AG09319 (cell line): ENCODE measurements at places on chromosomes 4 and X.
A peak's percentile ranks its signal among the peaks of the same experiment; 100 is the strongest.

- DNase-seq, result no peak
Measured at GRCh38 chrX:77679144-77679543, 106.9 kb downstream of the ATRX start.

DNA sequence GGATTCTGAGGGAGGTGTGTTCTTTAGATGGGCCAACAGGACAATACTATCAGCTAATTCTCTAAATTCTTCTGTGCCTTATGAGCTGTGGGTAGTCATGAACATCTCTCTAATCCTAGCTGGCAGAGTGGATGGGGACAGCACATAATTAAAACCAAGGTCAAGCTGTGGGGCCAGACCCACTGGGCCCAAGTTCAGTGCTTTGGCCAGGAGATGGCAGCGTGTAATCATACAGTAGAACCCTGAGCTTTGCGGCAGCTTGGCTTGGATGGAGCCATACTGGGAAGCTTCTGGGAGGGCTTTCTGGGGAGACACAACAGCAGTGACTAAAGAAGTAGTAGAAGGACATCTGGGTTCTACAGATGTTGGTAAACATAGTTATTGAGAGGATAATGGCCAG is 140.3 kb upstream of the CXCL13 start:
- no peak for DNase-seq

- no peak for DNase-seq
Measured at GRCh38 chrX:44422631-44423030, 79.2 kb upstream of the EFHC2 start.

DNA sequence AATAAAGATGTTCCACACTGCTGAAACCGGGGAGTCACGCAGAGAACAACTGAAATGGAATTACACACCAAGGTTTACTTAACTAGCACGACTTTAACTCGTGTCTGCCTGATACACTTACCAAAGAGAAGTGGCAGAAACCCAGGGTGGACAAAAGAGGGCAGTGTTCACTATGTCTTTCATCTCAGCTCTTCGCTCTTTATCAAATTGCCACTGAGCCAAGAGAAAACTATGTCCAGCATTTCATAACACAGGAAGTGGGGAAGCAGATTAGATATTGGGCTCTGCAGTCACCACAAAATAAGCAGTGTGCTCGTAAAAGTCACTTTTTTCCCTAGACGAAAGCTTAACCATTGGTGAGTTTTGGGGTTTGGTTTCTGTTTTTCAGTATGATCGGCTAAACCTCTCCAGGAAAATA is 155.7 kb downstream of the CHIC2 start:
- peak; percentile 88 for DNase-seq

GRCh38 chr4:173333658-173334084 is 487 bp downstream of the HMGB2 start:
- no peak for DNase-seq

DNA sequence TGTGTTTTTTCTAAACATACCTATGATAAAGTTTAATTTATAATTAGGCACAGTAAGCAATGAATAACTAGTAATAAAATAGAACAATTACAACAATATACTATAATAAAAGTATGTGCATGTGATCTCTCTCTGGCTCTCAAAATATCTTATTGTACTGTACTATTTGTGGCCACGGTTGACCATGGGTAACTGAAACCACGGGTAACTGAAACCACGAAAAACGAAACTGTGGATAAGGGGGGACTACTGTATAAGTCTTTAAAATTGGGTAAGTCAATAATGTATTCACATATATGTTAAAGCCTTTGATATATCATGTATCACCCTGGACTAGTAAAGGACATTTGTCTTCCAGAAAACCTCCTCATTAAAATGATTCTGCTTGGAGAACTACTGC is 20.0 kb downstream of the TMEM154 start:
- no peak for DNase-seq

GRCh38 chrX:46957297-46957696 is 45.1 kb downstream of the JADE3 start:
- no peak for DNase-seq
